DMS53 (cell line): ENCODE measurements at places on chromosomes 2 and 18.
A peak's percentile ranks its signal among the peaks of the same experiment; 100 is the strongest.

DNA sequence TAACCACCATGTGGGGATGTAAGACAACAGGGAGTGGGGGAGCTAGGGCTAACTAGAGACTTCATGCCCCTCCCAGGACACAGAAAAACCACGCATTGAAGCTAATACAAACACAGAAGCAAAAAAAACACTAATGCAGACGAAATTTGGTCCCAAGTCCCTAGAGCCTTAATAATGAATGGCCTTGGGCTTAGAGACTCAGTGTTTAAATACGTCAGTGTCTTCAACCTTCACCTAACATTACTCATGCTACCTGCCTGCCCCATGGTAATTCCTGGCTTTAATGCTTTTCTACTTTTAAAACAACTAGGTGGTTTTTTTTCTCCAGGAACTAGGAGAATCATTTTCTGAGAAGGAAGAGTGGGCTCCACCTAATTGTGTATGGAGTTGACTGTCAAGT, 64.1 kb upstream of the ITSN2 start:
- no peak for DNase-seq

DNA sequence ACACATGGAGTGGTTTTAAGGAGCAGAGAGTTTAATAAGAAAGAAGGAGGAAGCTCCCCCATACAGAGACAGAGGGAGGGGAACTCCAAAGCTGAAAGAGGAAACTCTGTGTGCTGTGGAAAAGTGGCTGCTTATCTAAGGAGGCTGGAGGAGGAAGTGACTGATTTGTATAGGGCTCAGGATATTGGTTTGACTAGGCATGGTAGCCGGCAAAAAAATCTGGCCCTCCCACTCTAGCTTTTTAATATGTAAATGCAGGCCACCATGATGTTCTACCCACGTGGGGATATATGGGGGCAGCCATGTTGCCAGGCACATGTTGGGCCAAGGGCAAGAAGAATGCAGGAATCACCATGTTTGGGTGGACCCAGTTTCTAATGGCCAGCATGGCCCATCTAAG, 64.3 kb downstream of the HNMT start:
- no peak for DNase-seq

DNA sequence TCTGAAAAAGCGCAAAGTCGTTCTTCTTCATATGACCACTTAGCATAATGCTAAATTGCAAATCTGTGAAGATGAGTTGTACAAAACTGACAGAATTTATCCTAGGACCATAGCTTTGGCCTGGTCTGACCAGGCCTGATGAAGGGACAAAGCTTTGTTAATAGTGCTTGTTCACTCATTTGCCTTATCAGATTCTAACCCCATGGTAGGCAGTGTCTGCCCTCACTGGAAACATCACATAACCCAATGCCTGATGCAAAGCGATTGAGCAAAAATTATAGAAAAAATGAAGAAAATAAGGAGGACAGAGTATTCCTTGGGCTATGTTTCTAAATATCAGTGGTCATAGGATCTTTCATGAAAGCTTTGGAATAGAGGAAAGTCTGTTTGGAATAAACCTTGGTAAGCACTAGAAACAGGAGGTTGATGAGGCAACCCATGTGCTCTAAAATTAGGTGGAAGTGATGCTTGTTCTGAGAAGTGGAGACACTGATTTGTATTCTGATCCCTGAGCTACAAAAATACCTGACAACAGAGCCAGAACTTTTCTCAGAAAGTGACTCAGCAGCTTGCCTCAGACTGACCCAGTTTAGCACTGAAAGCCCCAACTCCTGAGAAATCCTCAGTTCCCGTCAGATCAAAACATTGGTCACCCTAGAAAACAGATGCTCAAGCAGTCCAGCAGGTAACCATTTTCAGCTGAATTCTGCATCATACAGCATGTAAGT, 131.4 kb upstream of the MAPRE2 start:
- DNase-seq, result no peak

DNA sequence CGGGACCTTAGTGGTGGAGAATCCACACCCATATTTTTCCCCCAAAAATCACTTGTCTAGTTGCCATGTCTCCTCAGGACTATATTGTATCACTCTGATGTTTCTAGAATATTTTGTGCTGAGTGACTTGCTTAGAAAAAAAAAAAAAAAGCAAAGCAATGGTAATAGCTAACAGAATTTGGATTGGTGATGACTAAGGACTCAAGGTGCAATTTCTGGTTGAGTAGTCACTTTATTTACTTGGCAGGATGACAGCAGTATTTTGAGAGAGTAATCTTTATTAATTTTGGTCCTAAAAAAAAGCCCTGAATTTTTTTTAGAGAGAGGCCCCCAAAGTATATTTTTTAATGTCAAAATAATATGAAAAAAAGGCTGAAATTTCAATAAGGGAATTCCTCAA, 32.8 kb upstream of the MYO3B start:
- no peak for DNase-seq

- DNase-seq, result peak; percentile 89
Measured at GRCh38 chr18:76565238-76566173, 70.5 kb upstream of the ZNF516 start.

GRCh38 chr2:111626037-111626864, 257.7 kb downstream of the ANAPC1 start:
- no peak for DNase-seq

GRCh38 chr2:176076796-176077195, 7.0 kb downstream of the EVX2 start:
- no peak for DNase-seq

- no peak for DNase-seq
Measured at GRCh38 chr2:43185146-43185545, 41.3 kb downstream of the ZFP36L2 start.

DNA sequence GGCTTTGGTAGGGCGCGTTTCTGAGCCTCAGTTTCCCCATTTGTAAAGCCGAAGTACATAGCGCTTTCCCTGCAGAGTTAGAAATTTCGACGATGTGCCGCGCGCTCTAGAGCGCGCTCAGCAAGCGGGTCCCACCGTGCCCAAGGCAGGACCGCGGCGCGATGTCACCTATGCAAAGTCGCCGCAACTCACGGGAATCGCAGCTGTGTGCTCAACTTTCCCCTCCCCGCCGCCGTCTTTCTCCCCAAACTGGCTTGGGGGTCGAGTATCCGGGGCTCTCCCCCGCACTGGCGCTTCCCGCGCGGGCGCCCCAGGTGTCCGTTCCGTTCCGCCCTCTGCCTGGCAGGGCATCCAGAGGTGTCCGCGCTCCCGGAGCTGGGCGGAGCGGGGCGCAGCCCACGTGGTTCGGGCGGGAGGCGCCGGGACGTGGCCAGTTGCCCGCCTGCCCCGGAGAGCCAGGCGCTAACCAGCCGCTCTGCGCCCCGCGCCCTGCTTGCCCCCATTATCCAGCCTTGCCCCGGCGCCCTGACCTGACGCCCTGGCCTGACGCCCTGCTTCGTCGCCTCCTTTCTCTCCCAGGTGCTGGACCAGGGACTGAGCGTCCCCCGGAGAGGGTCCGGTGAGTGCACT, at the start of gene MLPH:
MLPH (plus strand) TSS at position 433 of the 630 bp plus-strand sequence. CDS start 6,176 bp downstream, outside the sequence.
- DNase-seq, result peak; percentile 93

DNA sequence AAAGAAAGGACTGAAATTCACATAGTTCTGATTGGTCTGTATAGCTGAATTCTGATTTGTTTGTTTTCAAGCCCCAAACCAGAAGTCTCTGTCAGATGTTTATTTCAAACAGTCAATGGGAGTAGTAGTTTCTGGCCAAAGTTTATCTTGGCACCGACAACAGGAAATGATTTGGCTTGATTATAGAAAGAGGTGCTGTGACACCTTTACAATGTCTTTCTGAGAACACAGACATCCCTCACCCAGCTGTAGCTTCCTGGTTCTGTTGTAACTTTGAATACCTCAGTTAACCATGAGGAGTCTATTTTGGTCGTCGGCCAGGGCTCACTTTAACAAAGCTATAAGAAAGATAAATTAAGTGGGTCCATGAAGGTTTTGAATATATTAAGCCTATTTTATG, 545.0 kb upstream of the ZNF804A start:
- DNase-seq, result peak; percentile 95

DNA sequence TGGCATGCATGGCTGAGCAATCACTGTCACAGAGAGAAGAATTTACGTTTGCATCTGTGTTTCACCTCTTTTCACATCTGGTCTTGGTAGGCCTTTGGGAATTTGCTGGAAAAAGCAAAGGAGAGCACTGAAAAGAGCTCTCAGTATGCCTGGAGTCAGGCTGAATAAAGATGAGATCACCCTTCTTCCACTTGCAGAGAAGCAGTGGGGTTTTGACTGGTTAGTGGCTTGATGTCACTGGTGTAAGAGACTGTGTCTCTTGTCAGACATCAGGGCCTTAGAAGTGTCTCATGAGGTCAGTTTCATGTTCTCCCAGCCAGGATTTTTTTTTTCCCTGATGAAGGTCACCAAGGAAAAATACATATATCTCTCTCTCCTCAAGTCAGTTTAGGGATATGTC, 353.8 kb downstream of the INSIG2 start:
- DNase-seq, result no peak

GRCh38 chr2:117536139-117536538, 278.4 kb upstream of the DDX18 start:
- peak; percentile 60 for DNase-seq

- DNase-seq, result no peak
Measured at GRCh38 chr2:217101972-217102371, 242.1 kb upstream of the TNP1 start.

GRCh38 chr2:38130876-38131275, 54.9 kb upstream of the CYP1B1 start:
- no peak for DNase-seq

DNA sequence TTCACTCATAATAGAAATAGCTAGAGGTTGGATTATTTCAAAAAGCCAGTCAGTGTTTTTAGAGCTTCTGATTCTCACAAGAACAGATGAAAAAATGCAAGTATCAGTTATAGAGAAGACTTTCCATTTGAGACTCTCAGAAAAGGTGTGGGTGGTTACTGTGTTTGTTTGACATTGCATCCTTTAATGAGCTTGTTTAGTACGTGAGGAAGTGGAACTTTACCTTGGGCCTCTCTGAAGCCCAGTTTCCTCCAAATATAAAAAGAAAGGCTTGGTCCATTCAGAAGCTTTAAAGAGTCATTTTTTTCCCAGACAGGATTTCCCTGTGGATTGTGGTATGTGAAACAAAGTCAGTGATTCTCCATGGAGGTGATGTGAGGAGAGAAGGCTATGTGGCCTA, 89.9 kb upstream of the RANBP2 start:
- no peak for DNase-seq

GRCh38 chr2:66574701-66575624, 140.0 kb downstream of the MEIS1 start:
- peak; percentile 86 for DNase-seq

- peak; percentile 37 for DNase-seq
Measured at GRCh38 chr2:79876430-79876829, 363.6 kb downstream of the CTNNA2 start.

DNA sequence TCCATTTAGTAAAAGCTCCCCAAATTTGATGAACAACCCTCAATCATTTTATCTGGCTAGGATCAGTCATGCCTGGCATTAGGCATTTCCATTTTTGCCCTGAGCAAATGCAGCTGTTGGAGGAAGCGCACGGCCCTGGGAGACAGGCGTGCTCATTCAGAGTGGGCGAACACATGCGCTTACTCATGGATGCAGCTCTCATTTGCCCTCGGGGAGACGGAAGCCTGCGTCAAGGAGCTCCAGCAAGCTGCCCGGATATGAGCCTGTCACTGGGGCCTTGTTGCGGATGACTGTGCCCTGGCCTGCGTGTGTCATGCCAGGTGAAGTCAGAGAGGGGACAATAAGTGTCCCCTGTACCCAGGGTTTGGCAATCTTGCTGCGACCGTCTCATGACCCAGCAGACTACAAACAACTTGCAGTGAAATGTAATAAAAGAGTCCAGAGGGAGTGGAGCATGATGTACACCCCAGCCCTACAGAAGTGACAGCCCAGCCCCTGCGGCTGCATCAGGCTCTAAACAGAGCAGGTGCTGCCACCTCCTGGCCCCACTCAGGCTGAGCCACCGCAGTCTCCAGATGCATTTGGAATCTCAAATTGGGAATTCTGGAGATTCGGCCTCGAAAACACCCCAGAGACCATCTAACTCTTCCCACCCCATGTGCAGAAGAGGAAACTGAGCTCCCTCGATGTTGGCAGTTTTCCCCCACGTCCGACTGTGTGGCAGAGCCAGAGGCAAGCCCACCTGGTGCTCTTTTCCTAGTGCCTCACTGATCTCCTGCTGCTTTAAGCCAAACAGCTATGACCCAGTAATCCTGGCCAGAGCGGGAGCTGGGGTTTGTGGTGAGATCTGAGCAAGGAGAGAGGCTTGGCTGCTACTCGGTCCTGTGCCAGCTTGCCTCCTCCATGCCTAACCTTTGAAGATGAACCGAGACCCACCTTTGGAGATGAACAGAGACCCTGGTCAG, 105.0 kb upstream of the ALK start:
- peak; percentile 71 for DNase-seq

- DNase-seq, result peak; percentile 33
Measured at GRCh38 chr18:62164855-62165487, 21.9 kb downstream of the PIGN start.

- DNase-seq, result no peak
Measured at GRCh38 chr2:217481577-217481976, 521.2 kb downstream of the TNS1 start.

GRCh38 chr2:233331536-233331935, 22.8 kb upstream of the DGKD start:
- DNase-seq, result no peak

DNA sequence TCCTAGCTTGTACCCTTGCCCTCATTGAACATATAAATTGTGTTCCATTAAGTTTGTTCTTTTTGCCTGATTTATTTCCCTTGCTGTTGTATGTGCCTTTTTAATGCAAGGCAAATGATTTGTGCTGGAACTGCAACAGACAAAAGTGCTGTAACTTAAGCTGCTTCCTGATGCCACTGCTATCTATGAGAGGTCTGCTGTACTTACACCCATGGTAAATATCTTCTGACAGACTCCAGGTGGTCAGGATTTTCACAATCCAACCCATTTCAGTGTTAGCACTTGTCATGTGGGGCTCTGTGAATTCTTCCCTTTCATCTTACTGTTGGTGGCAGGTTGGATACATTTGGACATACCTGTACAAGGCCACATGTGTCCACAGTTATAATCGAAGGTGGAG, 63.5 kb downstream of the ARHGAP15 start:
- no peak for DNase-seq

DNA sequence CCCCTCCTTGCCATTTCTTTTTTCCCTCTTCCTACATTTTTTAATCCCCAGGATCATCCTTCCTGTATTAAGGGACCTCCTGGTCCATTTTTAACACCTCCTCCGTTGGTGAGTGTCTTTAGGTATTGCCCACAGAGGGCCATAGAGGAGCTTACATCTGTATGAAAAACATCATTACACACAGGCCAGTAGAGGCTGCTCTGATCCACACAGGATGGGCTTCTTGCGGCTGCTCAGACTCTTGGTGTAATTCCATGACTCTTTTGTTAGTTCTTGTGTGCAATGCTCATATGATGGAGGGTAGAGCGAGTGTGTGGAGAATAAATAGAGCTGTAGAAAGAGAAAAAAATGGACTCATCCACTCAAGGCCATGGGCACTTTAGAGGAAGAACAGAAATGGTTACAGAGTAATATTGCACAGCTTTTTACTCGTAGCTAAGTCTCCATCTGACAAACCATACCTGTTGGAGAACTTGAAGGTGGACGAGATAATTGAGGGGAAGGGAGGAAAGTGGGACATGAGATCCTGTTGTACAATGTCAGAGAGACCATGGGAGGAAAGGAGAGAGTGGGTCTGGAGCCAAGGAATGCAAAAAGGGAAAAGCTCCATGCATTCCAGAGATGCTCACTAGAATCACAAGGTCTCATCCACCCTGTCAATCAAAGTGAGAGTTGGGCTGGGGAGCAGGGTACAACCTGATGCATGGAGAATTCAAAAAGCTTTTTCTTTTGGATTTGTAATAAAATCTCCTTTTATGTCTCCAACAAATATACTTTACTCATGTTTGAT, 129.7 kb upstream of the TNP1 start:
- peak; percentile 4 for DNase-seq

- peak; percentile 91 for DNase-seq
Measured at GRCh38 chr18:13159579-13159978, 59.0 kb upstream of the LDLRAD4 start.

- peak; percentile 24 for DNase-seq
Measured at GRCh38 chr2:191500884-191501560, 176.9 kb upstream of the NABP1 start.
